ENCODE measurements at places on chromosomes 5 and 9.

GRCh38 chr9:84874596-84874995, 205.1 kb downstream of the NTRK2 start:
- DNase-seq: no peak

GRCh38 chr5:176319827-176320554, 41.6 kb downstream of the KIAA1191 start:
- no peak for DNase-seq

DNA sequence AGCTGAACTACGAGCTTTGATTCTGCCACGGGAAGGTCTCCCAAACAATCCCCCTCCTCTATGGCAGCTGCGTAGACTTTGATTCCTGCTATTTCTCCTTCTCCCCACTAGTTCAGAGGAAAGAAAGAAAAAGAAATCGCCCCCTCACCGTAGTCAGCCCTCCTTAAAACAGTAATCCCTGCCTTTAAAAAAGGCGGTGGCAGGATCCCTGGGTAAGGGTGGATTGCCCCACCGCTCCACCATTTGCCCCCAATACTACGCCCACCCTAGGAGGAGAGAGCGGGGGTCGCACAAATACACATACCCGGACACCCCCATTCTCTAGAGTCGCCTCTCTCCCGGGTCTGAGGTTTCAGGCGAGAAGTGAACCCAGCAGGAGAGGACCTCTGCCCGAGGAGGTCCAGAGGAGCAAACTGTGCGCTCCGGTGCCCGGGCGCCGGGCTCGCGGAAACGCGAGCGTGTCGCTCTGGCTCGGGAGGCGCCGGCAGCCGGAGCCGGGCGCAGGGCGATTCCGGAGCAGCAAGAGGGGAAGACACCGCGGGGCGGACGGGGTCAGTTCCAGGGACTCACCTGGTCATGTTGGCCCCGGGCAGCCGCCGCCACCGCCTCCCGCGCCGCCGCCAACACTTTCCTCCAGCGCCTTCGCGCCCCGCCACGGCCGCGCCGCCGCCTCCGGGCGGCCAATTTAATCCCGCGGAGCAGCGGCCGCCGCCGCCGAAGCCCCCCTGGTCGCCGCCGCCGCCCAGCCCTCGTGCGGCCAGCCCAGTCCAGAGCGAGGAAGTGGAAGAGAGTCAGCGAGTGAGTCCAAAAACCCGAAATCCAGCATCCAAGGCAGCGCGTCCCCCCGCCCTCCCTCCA, 1057.7 kb upstream of the DMAC1 start:
- no peak for DNase-seq

GRCh38 chr9:120892748-120893610, 16.0 kb upstream of the PHF19 start:
- DNase-seq: peak; percentile 61

- DNase-seq: no peak
Observed at GRCh38 chr5:6482735-6483134, 34.1 kb downstream of the UBE2QL1 start.
